GF-D8 (cell line): ENCODE measurements at places on chromosomes 1 and 21.

- no peak for DNase-seq
Observed at GRCh38 chr1:210617293-210617692, 288.6 kb downstream of the HHAT start.

DNA sequence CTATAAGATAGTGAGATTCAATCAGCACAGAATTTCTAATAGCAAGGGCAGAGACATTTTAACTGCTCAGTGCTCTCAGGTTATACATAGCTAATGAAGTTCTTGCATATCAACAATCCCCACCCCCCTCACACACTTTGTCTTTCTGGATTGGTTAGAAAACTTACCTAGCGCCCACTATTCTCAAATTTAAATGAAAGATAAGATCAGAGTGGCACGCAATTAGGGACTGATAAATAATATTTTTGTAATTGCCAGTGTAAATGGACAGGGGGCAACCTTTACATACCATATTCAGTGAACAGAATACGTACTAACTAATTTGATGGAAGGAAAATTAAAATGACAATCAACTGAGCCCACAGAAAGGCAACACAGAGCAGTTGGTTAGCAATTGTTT is 11.7 kb downstream of the SELL start:
- no peak for DNase-seq

DNA sequence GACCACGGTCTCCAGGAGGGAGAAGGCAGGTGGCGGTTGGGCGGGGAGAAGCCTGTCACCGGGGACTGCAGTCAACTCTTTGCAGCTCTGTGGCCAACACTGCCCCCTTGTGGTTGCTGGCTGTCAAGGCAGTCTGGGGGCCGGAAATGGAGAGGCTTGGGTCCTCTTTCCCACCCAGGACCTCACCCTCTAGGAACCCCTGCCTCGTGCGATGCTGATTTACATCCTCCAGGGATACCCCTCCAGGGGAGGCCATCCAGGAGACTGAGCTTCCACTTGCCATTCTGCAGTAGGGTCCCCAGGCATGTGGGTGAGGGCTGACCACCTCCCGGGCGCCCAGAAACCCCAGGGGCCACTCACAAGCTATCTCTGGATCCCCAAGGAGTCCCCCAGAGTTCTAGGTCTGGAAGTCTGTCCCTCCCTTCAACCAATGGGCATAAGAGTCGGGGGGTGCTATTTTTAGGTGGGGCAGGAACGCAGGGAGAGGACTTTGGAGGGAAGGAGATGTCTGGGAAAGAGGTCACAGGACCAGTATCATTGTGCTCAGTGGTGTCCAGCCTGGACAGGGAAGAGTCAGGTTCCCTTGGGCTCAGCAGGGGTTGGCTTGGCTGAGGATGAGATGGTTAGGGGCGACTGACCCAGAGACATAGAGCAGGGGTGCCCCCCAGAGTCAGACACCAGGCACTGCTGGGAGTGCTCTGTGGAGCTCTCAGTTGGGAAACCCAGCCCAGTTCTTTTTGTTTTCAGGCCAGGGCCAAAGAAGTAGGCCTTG is 7.1 kb upstream of the GPR61 start:
- DNase-seq: peak; percentile 44

DNA sequence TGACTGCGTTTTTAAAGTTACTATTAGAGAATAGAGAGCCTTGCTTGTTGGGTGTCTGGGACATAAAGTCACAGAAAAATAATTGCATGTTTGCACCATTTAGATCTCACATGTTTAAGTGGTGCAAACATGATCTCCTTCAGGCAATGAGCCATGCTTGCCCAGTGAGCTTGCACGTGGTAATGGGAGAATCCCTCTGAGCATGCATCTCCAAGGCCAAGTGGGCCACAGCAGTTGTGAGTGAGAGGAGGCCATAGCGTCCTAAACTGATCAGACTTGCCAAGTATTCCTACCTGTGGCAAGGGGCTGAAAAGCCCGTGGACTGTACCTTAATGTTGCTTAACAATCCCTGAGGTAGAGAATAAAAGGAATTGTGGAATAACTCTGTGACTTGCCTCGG is 158.3 kb downstream of the PLA2G4A start:
- no peak for DNase-seq

- DNase-seq: no peak
Observed at GRCh38 chr1:14794906-14795305, 196.4 kb downstream of the KAZN start.

DNA sequence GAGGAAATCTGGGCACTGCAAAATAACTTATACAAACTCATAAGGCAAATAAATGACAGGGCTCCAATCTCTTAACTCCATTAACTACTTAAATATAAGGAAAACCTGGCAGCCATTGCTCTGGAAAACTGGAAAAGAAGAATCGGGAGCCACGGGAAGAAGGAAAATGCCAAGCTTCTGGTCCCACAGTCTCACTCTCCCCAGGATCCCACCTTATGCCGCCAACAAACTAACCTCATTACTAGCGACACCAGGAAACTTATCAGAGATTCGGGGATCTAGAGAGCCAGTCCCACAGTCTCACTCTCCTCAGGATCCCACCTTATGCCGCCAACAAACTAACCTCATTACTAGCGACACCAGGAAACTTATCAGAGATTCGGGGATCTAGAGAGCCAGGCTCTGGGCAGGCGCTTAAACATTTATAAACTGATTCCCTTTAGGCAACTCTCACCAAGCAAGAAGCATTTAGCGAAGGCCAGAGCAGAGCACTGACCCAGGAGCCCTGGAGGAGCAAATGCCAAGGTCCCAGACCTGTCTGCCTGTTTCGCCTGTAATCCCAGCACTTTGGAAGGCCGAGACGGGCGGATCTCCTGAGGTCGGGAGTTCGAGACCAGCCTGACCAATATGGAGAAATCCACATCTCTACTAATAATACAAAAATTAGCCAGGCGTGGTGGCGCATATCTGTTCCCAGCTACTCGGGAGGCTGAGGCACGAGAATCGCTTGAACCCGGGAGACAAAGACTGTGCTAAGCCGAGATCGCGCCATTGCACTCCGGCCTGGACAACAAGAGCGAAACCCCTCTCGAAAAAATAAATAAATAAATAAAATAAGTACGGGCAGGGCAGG is 720 bp downstream of the PSMB2 start:
- DNase-seq: no peak

DNA sequence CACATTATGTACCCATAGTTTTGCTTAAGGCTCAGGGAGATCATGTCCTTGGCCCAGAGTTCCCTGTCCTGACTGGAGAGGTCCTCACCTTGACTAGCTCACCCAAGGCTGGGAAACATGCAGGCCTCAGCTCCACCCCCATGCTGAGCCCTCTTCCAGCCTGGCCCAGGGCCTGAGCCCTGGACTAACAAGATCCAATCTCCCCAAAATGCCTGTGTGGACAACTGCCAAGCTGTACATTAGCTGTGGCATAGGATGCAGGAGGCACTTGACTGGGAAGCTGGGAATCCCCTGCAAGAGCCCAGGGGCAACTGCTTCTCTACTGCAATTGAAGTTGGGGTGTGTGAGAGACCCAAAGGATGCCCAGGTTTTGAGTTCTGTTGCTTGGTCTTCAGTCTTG is 2.1 kb downstream of the LINGO4 start:
- no peak for DNase-seq
